Endothelial cell of coronary artery (primary cell): ENCODE measurements at places on chromosomes 7 and 10. TPM values are rescaled to one million over a fixed set of nuclear protein-coding genes. Genes with fewer than 3 reads are reported as not detected.

Gene RBM20
- total RNA-seq: 0.09 and 0.27 TPM in 2 replicates

Gene ANKRD61
- 0.09 and 0.18 TPM in 2 replicates for total RNA-seq

Gene TSPAN13
- 13.4 and 19.5 TPM in 2 replicates for total RNA-seq

Gene CPA2
- not detected in 2 replicates for total RNA-seq

Gene PRSS2
- total RNA-seq: 2.0 TPM in 1 of 2 replicates, not detected in the other

Gene AKR1C1
- total RNA-seq: 0.27 and 3.2 TPM in 2 replicates

Gene LRRD1
- not detected in 2 replicates for total RNA-seq

Gene HGF
- total RNA-seq: 0.09 and 4.0 TPM in 2 replicates

Gene ADAMTS14
- 0.19 TPM in 1 of 2 replicates, not detected in the other for total RNA-seq

Gene FGF8
- not detected in 2 replicates for total RNA-seq

Gene FMC1
- total RNA-seq: 6.1 and 9.4 TPM in 2 replicates
